ENCODE measurements at places on chromosomes 6 and 20.

GRCh38 chr6:157732007-157732406, 91.0 kb upstream of the SNX9 start:
- H3K4me3 ChIP-seq: no peak overlapping the region
- H3K27me3 ChIP-seq: no peaks in the 10 kb centered on the region
- no peaks in the 10 kb centered on the region for H3K4me1 ChIP-seq
- no peak overlapping the region for H3K27ac ChIP-seq

GRCh38 chr6:157790548-157791160, 32.4 kb upstream of the SNX9 start:
- no peak overlapping the region for H3K27ac ChIP-seq
- no peak overlapping the region for H3K4me3 ChIP-seq
- no peaks in the 10 kb centered on the region for H3K27me3 ChIP-seq
- no peaks in the 10 kb centered on the region for H3K4me1 ChIP-seq
- no peak for DNase-seq
- H3K36me3 ChIP-seq: no peaks in the 10 kb centered on the region

GRCh38 chr6:108031968-108032367, 42.6 kb downstream of the OSTM1 start:
- H3K27me3 ChIP-seq: no peaks in the 10 kb centered on the region
- peaks cover 7% of the 10 kb centered on the region for H3K36me3 ChIP-seq
- no peak for DNase-seq
- no peak overlapping the region for H3K4me3 ChIP-seq
- peaks cover 4% of the 10 kb centered on the region for H3K4me1 ChIP-seq

- no peaks in the 10 kb centered on the region for H3K4me1 ChIP-seq
- no peak overlapping the region for H3K4me3 ChIP-seq
- no peaks in the 10 kb centered on the region for H3K36me3 ChIP-seq
Measured at GRCh38 chr6:88574651-88575050, 388.8 kb downstream of the RNGTT start.

- DNase-seq: no peak
- no peaks in the 10 kb centered on the region for H3K4me1 ChIP-seq
- no peak overlapping the region for H3K27ac ChIP-seq
Measured at GRCh38 chr6:110864824-110865223, 9.8 kb upstream of the AMD1 start.

DNA sequence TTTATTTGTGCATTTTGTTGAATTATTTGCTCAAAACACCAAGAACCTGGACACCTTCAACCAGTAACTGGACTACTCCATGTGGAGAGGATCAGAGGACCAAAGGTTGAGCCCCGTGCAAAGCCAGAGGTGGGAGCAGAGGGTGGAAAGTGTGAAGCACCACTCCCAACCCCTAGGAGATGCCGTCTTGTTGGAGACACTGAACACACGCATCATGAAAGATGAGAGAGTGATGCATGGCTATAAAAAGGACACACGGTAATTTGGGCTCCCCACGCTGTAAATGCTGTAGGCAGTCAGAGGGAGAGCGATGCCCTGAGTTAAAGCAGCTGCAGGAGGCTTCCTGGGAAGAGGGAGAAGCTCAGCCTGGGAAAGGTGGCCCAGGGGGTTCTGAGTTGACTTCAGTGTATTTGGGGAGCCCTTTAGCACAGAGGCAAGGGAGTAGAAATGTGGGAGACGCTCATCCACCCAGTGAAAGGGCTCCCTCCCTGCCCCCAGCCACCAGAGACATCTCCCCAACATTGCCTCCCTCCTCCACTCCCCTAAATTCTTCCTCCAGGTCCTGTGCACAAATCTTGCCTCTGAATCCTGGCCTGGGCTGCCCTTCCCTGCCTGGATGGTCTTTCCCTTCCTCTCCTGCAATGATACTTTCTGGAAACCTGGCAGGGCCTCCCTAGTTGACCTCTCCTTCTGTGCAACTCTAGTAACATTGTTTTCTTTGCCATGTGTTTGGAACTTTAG, 55.8 kb upstream of the IYD start:
- H3K4me1 ChIP-seq: no peaks in the 10 kb centered on the region
- peaks cover 8% of the 10 kb centered on the region for H3K27me3 ChIP-seq
- no peak for DNase-seq
- H3K36me3 ChIP-seq: no peaks in the 10 kb centered on the region
- H3K27ac ChIP-seq: no peak overlapping the region
- no peak overlapping the region for H3K4me3 ChIP-seq

- DNase-seq: peak; percentile 79
- no peak overlapping the region for H3K27ac ChIP-seq
- no peaks in the 10 kb centered on the region for H3K27me3 ChIP-seq
- H3K4me3 ChIP-seq: no peak overlapping the region
- H3K36me3 ChIP-seq: no peaks in the 10 kb centered on the region
Measured at GRCh38 chr6:170124150-170124549, 166.7 kb downstream of the DLL1 start.

GRCh38 chr6:112851146-112851545, 504.0 kb downstream of the RFPL4B start:
- no peak overlapping the region for H3K27ac ChIP-seq
- H3K36me3 ChIP-seq: no peaks in the 10 kb centered on the region
- H3K27me3 ChIP-seq: no peaks in the 10 kb centered on the region
- no peak overlapping the region for H3K4me3 ChIP-seq
- DNase-seq: no peak

DNA sequence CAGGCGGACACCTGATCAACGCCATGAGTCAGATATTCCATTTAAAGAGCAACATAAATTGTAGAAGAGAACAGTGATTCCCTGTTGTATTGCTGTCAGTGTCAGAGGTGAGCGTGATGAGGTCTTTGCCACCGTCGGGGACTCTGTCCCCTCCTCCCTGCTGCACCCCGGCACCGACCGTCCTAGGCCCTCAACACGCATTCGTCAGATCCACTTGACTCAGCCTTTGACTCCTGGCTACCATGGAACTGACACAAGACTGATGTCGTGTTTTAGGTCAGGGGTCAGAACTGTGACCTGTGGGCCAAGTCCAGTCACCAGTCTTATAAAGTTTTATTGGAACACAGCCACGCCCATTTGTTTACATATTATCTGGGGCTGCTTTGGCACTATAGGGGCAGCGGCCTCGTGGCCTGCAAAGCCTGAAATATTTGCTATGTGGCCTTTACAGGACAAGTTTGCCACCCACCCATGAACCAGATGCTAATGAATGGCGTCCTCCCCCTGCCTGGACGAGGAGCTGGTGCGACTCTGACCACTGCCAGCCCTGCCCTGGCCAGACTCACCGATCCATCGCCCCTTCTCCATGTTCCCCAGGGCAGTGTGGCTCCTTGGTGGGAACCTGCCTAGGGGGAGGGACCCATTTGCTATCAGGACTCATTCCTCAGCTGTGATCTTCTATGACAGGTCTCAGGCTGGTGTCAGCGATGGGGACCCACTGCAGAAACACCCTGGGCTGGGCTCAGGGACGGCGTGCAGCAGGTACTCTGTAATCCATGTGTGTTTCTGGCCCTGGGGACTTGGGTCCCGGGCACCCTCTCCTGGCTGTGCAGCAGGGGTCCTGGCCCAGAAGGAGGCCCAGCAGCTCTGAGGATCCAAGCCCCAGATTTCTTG, 37.5 kb upstream of the PHACTR3 start:
- H3K36me3 ChIP-seq: no peaks in the 10 kb centered on the region
- H3K4me3 ChIP-seq: no peak overlapping the region
- no peak for DNase-seq
- H3K27ac ChIP-seq: no peak overlapping the region

DNA sequence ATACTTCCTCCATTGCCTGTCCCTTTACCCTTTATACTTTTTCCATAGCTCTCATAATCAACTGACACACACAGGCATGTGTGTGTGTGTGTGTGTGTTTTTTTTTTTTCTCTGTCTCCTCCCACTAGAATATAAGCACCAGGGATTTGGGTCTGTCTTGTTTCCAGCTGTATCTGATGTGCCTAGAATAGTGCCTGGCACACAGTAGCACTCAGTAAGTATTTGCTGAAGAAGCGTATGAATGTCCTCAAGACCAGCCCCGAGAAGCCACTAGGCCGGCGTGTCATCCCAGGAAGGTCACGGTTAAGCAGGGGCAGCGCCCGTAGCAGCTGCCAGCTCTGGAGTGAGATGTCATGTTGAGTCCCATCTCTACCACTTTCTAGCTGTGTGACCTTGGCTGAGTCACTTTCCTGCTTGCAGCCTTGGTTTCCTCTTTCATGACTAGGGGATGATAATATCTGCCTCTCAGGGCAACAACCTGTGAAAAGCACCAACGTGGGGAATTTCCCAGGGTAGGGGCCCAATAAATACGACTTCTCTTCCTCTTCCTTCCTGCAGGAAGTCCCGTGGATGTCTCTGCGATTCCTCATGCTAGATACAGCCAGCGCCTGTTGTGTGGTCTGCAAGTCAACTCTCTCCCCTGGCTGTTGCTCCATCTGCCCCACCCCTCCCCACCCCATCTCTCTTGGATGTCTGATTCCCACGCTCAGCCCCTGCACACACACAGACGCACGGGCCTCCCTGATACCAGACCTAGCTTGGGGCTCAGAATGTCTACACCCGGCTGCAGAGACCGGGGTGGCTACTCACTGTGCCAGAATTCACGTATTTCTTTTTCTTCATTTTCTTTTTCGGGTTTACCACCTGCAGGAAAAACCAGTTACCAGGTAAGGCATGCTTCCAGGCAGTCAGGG, 58.1 kb downstream of the RAB44 start:
- H3K27me3 ChIP-seq: no peaks in the 10 kb centered on the region
- no peaks in the 10 kb centered on the region for H3K36me3 ChIP-seq
- no peak overlapping the region for H3K27ac ChIP-seq
- H3K4me3 ChIP-seq: no peak overlapping the region
- DNase-seq: no peak

GRCh38 chr6:156438350-156438923, 338.7 kb upstream of the ARID1B start:
- H3K36me3 ChIP-seq: no peaks in the 10 kb centered on the region
- no peak overlapping the region for H3K4me3 ChIP-seq
- no peaks in the 10 kb centered on the region for H3K4me1 ChIP-seq
- H3K27me3 ChIP-seq: no peaks in the 10 kb centered on the region
- no peak for DNase-seq

GRCh38 chr6:163437466-163437865, 22.9 kb downstream of the QKI start:
- H3K4me1 ChIP-seq: no peaks in the 10 kb centered on the region
- H3K27ac ChIP-seq: no peak overlapping the region
- H3K36me3 ChIP-seq: no peaks in the 10 kb centered on the region
- no peak for DNase-seq
- H3K27me3 ChIP-seq: no peaks in the 10 kb centered on the region
- H3K4me3 ChIP-seq: no peak overlapping the region

GRCh38 chr20:34708621-34709043, 4.5 kb downstream of the TP53INP2 start:
- peak overlapping the region; percentile 59 for H3K4me3 ChIP-seq
- H3K27ac ChIP-seq: no peak overlapping the region
- peak; percentile 76 for DNase-seq
- H3K4me1 ChIP-seq: peaks cover 33% of the 10 kb centered on the region

GRCh38 chr6:132995432-132995831, 181.1 kb downstream of the RPS12 start:
- no peaks in the 10 kb centered on the region for H3K36me3 ChIP-seq
- no peak overlapping the region for H3K27ac ChIP-seq
- H3K27me3 ChIP-seq: no peaks in the 10 kb centered on the region
- H3K4me1 ChIP-seq: no peaks in the 10 kb centered on the region
- no peak overlapping the region for H3K4me3 ChIP-seq

DNA sequence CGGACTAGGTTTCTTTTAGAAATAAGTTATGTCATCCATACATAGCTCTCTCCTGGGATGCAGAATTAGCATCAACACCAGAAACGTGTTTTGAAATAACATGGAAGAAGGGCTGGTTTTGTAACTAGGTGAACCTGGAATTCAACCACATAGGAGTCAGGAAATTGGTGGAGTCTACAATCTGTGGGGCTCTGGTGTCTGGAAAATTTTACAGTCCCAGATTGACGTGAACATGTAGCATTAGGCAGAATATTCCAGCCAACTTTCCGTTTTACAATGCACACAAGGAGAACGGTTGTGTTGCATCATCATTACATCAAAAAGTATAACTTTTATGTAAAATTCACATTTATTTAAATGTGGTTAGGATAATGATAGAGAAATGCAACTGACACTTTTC, 1.9 kb downstream of the KCNQ5 start:
- peak overlapping the region; percentile 73 for H3K4me3 ChIP-seq
- H3K36me3 ChIP-seq: no peaks in the 10 kb centered on the region
- peaks cover 17% of the 10 kb centered on the region for H3K4me1 ChIP-seq
- no peak for DNase-seq

DNA sequence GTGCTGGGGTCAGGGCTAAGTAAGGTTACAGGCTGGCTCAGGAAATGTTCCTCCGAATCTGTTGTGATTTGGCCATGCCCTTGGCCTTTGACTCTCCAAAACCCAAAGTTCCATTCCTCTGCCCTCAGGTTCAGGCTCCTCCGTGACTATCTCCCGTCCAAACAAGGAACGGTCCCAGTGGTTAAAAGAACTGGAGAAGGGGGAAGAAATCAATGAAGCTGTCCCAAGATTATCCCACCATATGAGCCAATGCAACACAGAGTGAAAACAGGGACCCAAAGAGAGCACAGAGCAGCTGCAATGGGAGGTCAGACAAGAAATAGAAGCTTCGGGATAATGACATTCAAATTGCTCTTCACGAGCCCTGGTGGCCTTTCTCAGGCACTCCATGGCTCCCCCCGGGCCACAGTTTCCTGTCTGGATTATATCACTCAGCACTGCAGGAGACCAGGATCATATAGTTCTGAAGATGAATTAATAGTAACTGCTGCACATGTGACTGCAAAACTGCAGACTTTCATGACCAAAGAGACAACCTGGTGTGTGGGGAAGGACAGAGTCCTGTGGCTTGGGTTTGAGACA, 211.3 kb downstream of the ZNF217 start:
- peak overlapping the region; percentile 55 for H3K27ac ChIP-seq
- no peaks in the 10 kb centered on the region for H3K36me3 ChIP-seq
- DNase-seq: peak; percentile 58

DNA sequence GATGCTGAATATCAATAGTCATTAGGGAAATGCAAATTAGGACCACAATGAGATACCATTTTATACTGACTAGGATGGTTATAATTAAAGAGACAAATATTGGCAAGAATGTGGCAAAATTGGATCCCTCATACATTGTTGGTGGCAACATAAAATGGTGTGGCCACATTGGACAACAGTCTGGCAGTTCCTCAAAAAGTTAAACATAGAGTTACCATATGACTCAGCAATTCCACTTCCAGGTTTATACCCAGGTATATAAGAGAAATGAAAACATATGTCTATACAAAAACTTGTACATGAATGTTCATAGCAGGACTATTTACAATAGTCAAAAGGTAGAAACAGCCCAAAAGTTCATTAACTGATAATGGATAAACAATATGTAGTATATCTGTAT, 2.0 kb upstream of the CRIP3 start:
- no peak overlapping the region for H3K27ac ChIP-seq
- DNase-seq: no peak
- no peak overlapping the region for H3K4me3 ChIP-seq
- no peaks in the 10 kb centered on the region for H3K36me3 ChIP-seq
- no peaks in the 10 kb centered on the region for H3K4me1 ChIP-seq

- no peaks in the 10 kb centered on the region for H3K36me3 ChIP-seq
- H3K27ac ChIP-seq: no peak overlapping the region
- H3K4me3 ChIP-seq: no peak overlapping the region
- DNase-seq: no peak
Measured at GRCh38 chr6:143885116-143885515, 20.8 kb downstream of the ZC2HC1B start.
